SW 1271 (cell line): ENCODE measurements at places on chromosomes 7 and 10.

- DNase-seq = no peak
These were observed 8.3 kb downstream of the XPNPEP1 start for GRCh38 chr10:109914966-109915365.

DNA sequence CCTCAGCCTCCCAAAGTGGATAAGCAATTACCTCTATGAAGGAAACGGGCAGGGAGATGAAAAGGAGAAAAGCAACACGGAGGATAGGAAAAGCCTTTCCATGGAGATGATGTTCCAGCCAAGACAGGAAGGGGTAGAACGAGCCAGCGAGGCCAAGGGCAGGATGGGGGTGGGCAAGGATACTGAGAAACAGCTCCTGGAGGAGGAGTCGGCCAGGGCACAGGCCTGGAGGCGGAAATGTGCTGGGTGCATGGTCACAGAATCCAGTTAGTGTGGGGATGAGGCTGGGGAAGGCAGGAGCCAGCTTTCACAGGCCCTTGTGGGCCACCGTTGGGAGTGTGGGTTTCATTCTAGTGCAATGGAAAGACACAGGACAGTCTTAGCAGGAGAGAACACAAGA, 162.6 kb downstream of the JAZF1 start:
- no peak for DNase-seq

GRCh38 chr7:19413443-19413965, 268.3 kb upstream of the FERD3L start:
- no peak for DNase-seq

DNA sequence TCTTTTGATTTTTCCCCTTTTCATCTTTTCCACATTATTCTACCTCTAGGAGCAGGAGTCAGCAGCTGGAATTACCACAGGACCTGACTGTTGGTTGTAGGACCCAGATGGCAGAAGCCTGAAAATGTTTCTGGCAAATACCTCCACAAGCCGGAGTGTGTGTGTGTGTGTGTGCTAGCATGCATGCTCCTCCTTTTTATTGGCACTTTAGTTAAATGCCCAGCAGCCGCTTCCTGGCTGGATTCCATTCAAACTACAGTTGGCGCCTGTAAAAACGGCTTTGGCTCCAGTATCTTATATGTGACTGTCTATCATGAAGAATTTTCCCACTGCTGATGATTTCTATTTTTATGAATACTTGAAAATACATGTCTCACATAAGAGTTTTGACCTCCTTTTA, 319.7 kb upstream of the SP4 start:
- no peak for DNase-seq

- DNase-seq = no peak
These were observed 25.4 kb downstream of the RPP38 start for GRCh38 chr10:15122477-15123030.

- DNase-seq = no peak
These were observed 64.1 kb downstream of the MINDY3 start for GRCh38 chr10:15796098-15796759.

DNA sequence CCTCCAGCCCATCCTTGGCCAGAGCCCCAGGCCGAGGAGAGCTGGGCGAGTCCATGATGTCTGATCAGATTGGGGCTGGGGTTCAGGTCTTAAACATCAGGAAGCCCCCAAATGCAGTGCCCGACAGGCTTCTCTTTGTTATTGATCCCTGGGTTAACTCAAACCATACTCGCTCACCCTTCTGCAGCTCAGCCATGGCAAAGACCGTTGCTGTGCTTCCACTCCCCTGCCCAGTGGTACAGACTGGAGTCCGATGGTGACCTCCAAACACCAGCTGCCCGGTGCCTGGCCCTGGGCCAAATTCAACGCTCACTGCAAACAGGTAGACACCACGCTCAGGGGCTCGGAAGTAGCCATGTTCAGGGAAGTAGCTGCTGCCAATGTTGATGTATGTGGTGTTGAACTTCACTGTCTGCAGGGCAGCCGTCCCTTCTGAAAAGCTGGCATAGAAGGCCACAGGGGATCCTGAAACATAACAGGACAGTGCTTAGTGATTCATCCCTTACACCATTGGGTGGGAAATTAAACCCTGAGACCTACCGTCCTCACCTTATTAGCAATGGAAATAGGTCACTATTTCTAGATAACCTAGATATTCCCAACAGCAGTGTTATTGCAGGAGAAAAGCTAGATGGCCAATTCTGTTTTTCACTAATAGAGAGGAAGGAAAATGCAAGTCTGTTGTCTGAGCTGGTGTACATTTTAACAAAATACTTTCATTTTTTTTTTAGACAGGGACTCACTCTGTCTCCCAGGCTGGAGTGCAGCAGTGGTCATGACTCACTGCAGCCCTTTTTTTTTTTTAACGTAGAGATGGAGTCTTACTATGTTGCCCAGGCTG, 20.5 kb downstream of the MMRN2 start:
- no peak for DNase-seq

DNA sequence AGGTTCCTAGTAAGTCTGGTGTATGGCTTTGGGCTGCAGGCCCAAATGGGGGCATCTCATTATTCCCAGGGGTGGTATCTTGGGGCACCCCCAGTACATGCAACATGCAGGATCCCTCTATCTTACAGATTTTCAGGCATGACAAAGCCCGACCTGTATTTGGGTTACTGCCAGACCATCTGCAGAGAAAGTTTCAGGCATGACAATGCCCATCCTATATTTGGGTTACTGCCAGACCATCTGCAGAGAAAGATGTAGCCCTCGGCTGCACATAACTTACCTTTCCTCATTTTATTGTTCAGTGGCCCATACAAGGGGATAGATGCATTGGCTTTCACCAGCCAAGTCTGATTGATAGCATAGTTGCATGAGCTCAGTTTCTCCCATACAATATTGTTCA, 112.2 kb upstream of the RAB18 start:
- DNase-seq = no peak

- DNase-seq = no peak
These were observed 510.9 kb downstream of the RPS24 start for GRCh38 chr10:78544423-78545090.

DNA sequence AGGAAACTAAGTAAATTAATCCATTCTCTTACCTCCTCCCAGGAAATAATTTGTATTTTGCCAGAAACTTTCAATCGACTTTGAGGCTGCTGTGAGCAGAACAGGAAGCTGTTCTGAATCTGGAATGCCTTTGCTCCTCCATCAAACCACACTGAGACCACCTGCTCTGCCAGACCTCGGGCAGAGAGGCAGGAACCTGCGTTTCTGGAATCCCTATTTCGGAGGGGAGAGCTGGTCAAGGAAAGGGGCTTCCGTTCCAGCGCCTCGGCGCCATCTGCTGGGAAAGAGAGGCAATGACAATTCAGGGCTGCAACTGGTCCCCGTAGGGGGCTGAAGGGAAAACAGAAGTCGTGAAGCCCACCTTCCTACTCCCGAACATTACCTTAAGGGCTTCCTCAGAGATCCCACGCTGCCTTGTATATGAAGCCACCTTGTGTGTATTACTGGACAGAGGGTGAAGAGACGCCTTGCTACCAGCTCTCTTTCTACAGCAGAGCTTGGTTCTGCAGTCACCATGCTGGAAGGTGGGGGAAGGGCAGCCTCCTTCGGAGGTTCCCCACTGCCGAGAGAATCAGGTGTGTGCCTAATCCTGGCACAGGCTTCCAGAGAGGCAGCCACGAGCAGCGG, 31.2 kb downstream of the ZNF467 start:
- peak; percentile 56 for DNase-seq

GRCh38 chr10:85864868-85865526, 501.6 kb downstream of the GRID1 start:
- no peak for DNase-seq

- no peak for DNase-seq
These were observed 78.9 kb upstream of the DDC start for GRCh38 chr7:50644114-50644513.

GRCh38 chr7:47435889-47436312, 146.0 kb downstream of the TNS3 start:
- DNase-seq = peak; percentile 45

- DNase-seq = no peak
These were observed 146.8 kb upstream of the TMEM229A start for GRCh38 chr7:124179641-124180040.

- no peak for DNase-seq
These were observed 86.8 kb downstream of the TRIM24 start for GRCh38 chr7:138546829-138547228.

- DNase-seq = no peak
These were observed 107.5 kb upstream of the WAC start for GRCh38 chr10:28425422-28425821.
